ENCODE measurements at places on chromosomes 3 and 15. TPM values are rescaled to one million over a fixed set of nuclear protein-coding genes. Genes with fewer than 3 reads are reported as not detected.

Gene NRG4
- total RNA-seq: not detected

Gene IQCF5
- not detected for total RNA-seq

Gene MYO5C
- 0.54 TPM for total RNA-seq

Gene CKMT1B
- 0.86 TPM for total RNA-seq

Gene ANKRD34C
- total RNA-seq: not detected

Gene SEMA6D
- total RNA-seq: not detected

Gene RGMA
- 0.54 TPM for total RNA-seq

Gene GOLGA6L10
- total RNA-seq: 0.32 TPM

DNA sequence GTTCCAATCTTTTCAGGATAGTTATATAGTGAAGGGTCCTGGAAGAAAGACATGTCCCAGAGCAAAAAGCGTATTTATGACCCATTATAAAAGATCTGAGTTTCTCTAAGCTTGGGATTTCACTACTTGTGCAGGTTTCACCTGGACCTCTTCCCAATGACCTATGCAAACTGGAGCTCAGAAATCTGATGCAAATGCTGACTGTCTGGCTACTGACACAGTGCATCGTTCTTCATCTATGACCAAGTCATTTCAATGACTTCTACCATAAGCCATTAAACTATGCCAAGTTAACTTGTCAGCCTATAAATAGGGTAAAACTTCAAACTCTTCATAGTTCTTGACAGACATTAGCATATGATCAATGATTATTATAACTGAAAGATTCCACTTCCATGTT is 11.1 kb downstream of the STAG1 start:
- no peaks in the 10 kb centered on the region for H3K27me3 ChIP-seq
- peaks cover 12% of the 10 kb centered on the region for H3K4me1 ChIP-seq
- H3K4me3 ChIP-seq: no peak overlapping the region
- peaks cover 7% of the 10 kb centered on the region for H3K36me3 ChIP-seq
- no peak for DNase-seq

- H3K36me3 ChIP-seq: no peaks in the 10 kb centered on the region
- DNase-seq: no peak
- no peak overlapping the region for H3K4me3 ChIP-seq
- no peaks in the 10 kb centered on the region for H3K27me3 ChIP-seq
- no peaks in the 10 kb centered on the region for H3K4me1 ChIP-seq
These were observed 713.5 kb upstream of the LMCD1 start for GRCh38 chr3:7787871-7788828.

DNA sequence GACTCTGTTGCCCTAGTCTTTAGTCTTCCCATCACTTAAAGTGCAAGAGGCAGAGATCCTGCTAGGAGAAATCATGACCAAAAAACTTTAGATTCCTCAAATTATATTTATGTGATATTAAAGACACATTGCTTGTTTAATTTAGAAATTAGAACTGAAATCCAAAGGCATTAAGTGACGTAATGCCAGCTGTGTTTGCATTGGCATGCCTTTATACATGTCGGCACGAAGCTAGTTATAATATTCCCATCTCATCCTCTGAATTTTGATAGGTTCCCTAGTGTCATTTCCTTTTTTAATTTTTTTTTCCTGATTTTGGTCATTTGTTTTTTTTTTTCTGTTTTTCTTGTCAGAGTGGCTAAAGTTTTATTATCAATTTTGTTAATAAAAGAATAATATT is 203.5 kb upstream of the ZBTB20 start:
- H3K27ac ChIP-seq: no peak overlapping the region
- no peaks in the 10 kb centered on the region for H3K27me3 ChIP-seq
- no peak overlapping the region for H3K4me3 ChIP-seq
- no peak for DNase-seq

- H3K27me3 ChIP-seq: peaks cover 28% of the 10 kb centered on the region
- no peak for DNase-seq
- no peaks in the 10 kb centered on the region for H3K36me3 ChIP-seq
- no peak overlapping the region for H3K4me3 ChIP-seq
These were observed 15.6 kb downstream of the CLEC3B start for GRCh38 chr3:45041666-45042065.

GRCh38 chr3:171718493-171719185 is 91.6 kb downstream of the PLD1 start:
- no peak overlapping the region for H3K27ac ChIP-seq
- H3K4me3 ChIP-seq: no peak overlapping the region
- DNase-seq: no peak
- peaks cover 7% of the 10 kb centered on the region for H3K27me3 ChIP-seq

GRCh38 chr3:4664412-4664811 is 171.3 kb downstream of the ITPR1 start:
- peaks cover 54% of the 10 kb centered on the region for H3K36me3 ChIP-seq
- no peak overlapping the region for H3K27ac ChIP-seq
- H3K27me3 ChIP-seq: no peaks in the 10 kb centered on the region
- no peaks in the 10 kb centered on the region for H3K4me1 ChIP-seq
- no peak overlapping the region for H3K4me3 ChIP-seq

- no peak overlapping the region for H3K4me3 ChIP-seq
- no peaks in the 10 kb centered on the region for H3K27me3 ChIP-seq
- H3K36me3 ChIP-seq: peaks cover 28% of the 10 kb centered on the region
These were observed 28.4 kb downstream of the MCCC1 start for GRCh38 chr3:183070892-183071291.

GRCh38 chr3:184155644-184156521 is 706 bp downstream of the DVL3 start:
- peaks cover 5% of the 10 kb centered on the region for H3K27me3 ChIP-seq
- peaks cover 20% of the 10 kb centered on the region for H3K4me1 ChIP-seq
- peak overlapping the region; percentile 88 for H3K27ac ChIP-seq
- DNase-seq: peak; percentile 39
- peak overlapping the region; percentile 95 for H3K4me3 ChIP-seq

GRCh38 chr15:80816936-80817335 is 37.8 kb downstream of the CEMIP start:
- peaks cover 18% of the 10 kb centered on the region for H3K27me3 ChIP-seq
- no peaks in the 10 kb centered on the region for H3K36me3 ChIP-seq
- H3K4me3 ChIP-seq: no peak overlapping the region
- no peaks in the 10 kb centered on the region for H3K4me1 ChIP-seq
- no peak overlapping the region for H3K27ac ChIP-seq
- no peak for DNase-seq

GRCh38 chr15:85973584-85974347 is 105.9 kb upstream of the AGBL1 start:
- H3K27me3 ChIP-seq: peaks cover 4% of the 10 kb centered on the region
- no peak overlapping the region for H3K4me3 ChIP-seq
- no peak for DNase-seq
- no peaks in the 10 kb centered on the region for H3K4me1 ChIP-seq
- H3K36me3 ChIP-seq: no peaks in the 10 kb centered on the region

- peaks cover 96% of the 10 kb centered on the region for H3K4me1 ChIP-seq
- peak overlapping the region; percentile 93 for H3K27ac ChIP-seq
- H3K36me3 ChIP-seq: peaks cover 30% of the 10 kb centered on the region
- peak overlapping the region; percentile 51 for H3K4me3 ChIP-seq
These were observed 69.2 kb upstream of the ICE2 start for GRCh38 chr15:60548101-60548500.

GRCh38 chr15:49438962-49439631 is 16.1 kb downstream of the FGF7 start:
- H3K36me3 ChIP-seq: no peaks in the 10 kb centered on the region
- peaks cover 4% of the 10 kb centered on the region for H3K27me3 ChIP-seq
- no peaks in the 10 kb centered on the region for H3K4me1 ChIP-seq
- no peak overlapping the region for H3K4me3 ChIP-seq
- no peak for DNase-seq

GRCh38 chr3:48782046-48782445 is 65.0 kb upstream of the IP6K2 start:
- no peak overlapping the region for H3K27ac ChIP-seq
- no peaks in the 10 kb centered on the region for H3K27me3 ChIP-seq
- no peak overlapping the region for H3K4me3 ChIP-seq
- peaks cover 12% of the 10 kb centered on the region for H3K36me3 ChIP-seq
- peaks cover 6% of the 10 kb centered on the region for H3K4me1 ChIP-seq
- DNase-seq: no peak

GRCh38 chr3:132180337-132180791 is 136.8 kb upstream of the ACP3 start:
- H3K27ac ChIP-seq: no peak overlapping the region
- peaks cover 7% of the 10 kb centered on the region for H3K27me3 ChIP-seq
- H3K36me3 ChIP-seq: no peaks in the 10 kb centered on the region

DNA sequence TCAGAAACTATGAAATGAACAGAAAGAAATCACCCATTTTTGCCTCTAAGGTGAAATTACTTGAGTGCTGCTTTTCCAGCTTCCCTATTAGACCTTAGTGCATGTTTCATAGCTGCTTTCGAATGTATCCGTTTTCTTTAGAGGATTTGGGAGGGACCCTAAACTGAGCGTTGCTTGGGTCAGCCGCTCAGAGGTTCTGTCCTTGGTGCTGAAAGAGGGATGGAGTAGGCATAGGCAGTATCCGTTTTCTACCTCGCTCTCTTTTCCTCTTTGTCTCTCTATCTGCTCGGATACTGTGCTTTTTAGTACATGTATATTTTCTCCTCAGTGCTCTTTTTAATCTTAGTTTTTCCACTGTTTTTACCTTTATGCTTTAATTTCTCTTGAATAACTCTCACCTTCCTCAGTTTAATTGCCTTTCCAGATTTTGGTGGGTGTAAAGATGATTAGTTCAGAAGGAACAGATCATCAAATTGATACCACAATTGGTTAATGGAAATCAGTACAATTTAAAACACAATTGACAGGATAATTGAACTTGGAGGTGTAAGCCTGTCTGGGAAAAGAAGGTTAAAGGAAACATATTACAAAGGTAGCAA is at the start of gene DRD3:
TSS of gene DRD3 (minus strand) at position 283 of the 599 bp plus-strand sequence. CDS start 7,060 bp downstream, outside the sequence.
- peaks cover 23% of the 10 kb centered on the region for H3K27me3 ChIP-seq
- no peak within 1 kb of the TSS for H3K27ac ChIP-seq
- no peak within 1 kb of the TSS for H3K4me3 ChIP-seq

DNA sequence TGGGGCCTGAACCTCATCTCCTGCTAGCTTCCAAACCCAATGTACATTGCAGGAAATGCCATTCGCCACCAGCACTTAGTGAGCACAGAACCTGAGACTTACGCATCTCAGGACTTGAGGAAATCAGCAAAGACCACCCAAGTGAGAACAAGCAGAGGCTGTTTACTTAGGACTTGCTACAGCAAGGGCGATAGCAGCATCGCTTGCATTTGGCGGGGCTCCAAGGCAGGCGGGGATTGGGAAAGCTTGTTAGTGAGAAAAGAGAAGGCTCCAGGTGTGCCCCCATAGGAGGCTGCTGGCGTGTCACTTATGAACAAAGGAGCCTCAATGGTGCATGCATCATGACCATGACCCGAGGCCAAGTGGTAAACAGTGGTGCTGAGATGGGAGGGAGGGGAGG is 19.7 kb downstream of the SLC6A20 start:
- DNase-seq: no peak
- no peak overlapping the region for H3K27ac ChIP-seq
- no peaks in the 10 kb centered on the region for H3K36me3 ChIP-seq
- H3K4me1 ChIP-seq: peaks cover 9% of the 10 kb centered on the region
- no peak overlapping the region for H3K4me3 ChIP-seq

DNA sequence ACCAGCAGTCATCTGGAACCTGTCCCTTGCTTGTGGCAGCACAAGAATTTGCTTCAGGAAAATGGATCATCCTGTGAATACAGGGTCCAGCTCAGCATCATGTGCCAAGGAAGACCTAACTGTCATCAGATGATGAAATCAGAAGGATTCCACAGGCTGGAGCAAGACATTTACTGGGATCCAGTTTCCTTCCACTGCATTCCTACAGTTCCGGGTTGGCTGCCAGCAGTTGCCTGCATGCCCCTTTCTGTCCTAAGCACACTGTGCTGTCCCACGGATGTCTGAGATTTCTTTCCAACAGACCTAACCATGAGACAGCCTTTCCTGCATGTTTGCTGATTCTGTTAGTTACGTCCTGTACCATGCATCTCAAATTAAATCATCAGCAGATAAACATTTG is 140.7 kb downstream of the IMPG2 start:
- no peak overlapping the region for H3K27ac ChIP-seq
- H3K4me3 ChIP-seq: no peak overlapping the region
- H3K4me1 ChIP-seq: no peaks in the 10 kb centered on the region
- H3K27me3 ChIP-seq: no peaks in the 10 kb centered on the region

- DNase-seq: no peak
- H3K27ac ChIP-seq: no peak overlapping the region
- H3K36me3 ChIP-seq: no peaks in the 10 kb centered on the region
These were observed 181.9 kb upstream of the TTC14 start for GRCh38 chr3:180420016-180420415.

DNA sequence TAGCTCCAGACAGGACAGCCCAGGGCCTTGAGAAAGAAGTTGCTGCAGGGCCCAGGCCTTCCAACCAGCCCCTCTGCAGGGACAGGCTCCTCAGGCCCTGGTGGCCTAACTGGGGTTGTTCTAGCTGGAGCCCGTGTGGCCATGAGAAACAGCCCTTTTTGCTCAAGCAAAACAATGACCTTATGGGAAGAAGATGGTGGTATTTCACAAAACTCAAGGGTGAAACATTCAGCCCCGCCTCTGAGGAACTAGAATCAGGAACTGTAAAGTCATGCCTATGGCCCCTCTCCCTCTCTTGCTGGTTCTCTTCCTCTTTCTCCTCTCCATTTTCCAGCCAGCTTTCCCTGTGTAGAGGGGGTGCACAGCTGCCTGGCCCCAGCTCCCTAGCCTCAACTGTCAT is 273.3 kb downstream of the RPLP1 start:
- no peak overlapping the region for H3K4me3 ChIP-seq
- H3K36me3 ChIP-seq: no peaks in the 10 kb centered on the region
- H3K27ac ChIP-seq: no peak overlapping the region
- H3K4me1 ChIP-seq: peaks cover 74% of the 10 kb centered on the region
- peaks cover 21% of the 10 kb centered on the region for H3K27me3 ChIP-seq

GRCh38 chr3:143806038-143806437 is 42.2 kb downstream of the SLC9A9 start:
- DNase-seq: no peak
- no peaks in the 10 kb centered on the region for H3K4me1 ChIP-seq
- no peaks in the 10 kb centered on the region for H3K27me3 ChIP-seq
- H3K4me3 ChIP-seq: no peak overlapping the region
- no peaks in the 10 kb centered on the region for H3K36me3 ChIP-seq

DNA sequence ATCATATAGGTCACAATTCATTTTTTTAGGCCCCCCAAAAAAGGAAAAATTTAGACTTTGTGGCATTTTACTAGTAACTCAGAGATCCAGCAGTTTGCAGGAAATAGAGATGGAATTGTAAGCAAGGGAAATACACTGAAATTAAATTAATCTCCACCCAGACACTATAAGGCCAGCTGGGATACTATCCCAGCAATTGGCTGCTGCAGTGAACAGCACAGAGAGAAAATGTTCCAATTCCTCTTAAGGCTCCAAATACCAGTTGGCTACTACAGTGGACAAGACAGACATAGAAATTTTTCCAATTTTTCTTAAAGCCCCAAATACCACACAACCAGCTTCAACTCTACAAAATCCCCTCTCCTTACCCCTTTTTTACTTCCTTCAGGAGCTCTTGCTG is 78.9 kb downstream of the ULK4 start:
- DNase-seq: no peak
- H3K27me3 ChIP-seq: peaks cover 1% of the 10 kb centered on the region
- H3K36me3 ChIP-seq: no peaks in the 10 kb centered on the region
- no peaks in the 10 kb centered on the region for H3K4me1 ChIP-seq
- H3K27ac ChIP-seq: no peak overlapping the region
- H3K4me3 ChIP-seq: no peak overlapping the region

Data from activated T-helper 1 cell treated with anti-CD3 and anti-CD28 coated beads, Interleukin-12 subunit alpha, Interleukin-12 subunit beta, Interleukin-2, Interleukin-4 antibody, amounts not matched to agents 30 ng/mL and 10 ng/mL and 1 ng/mL, durations not matched to agents 14 hours and 24 hours and 36 hours (primary cell).